ENCODE measurements at places on chromosomes 7 and 10.

DNA sequence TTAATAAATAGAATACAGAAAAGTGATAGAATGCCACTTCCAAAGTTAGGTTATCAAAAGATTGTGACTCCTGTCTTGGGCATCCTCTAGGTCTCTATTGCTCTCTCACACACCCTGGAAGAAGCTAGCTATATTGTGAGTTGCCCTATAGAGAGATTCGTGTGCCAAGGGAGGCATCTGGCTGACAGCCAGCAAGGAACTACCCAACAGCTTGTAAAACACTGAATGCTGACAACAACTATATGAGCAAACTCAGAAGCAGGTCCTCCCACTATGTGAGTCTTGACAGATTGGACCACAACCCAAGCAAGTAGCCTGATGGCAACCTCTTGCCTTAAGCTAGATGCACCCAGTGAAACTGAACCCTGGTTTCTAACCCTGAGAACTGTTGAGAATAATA, 55.7 kb upstream of the CDK14 start:
- no peak for DNase-seq

DNA sequence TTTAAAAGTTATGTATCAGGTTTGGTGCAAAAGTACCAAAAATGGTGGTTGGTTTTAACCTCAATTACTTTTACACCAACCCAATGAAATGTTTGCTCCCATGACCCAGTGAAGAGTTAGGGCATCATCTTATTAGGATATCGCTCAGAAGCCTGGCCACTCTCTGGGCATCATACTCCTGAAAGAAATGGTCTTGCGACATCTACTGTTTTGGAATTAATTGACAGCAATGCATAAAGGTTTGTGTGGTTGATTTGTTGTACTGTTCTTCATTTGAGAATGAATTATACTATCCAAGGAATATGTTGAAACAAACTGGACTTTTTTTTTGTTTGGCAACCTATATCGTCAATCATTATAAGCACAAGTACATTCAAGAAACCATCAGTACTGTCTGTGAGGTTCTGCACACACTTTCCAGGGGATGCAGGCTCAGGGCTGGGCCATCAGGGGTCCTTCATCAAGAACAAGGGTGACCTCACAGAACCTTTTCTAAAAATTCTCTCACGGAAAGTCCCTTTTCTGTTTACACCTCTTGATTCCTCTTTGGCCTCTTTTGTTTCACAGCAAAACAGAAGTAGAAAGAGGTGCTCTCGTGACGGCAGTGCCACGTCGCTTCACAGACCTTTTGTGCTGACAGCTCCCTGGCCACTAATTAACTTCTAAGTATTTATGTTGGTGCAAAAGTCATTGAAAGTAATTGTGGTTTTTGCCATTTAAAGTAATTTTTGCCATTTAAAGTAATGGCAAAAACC, 117.2 kb upstream of the KLF6 start:
- peak; percentile 33 for DNase-seq

- no peak for DNase-seq
These were observed 7.4 kb upstream of the EEPD1 start for GRCh38 chr7:36145686-36146085.

GRCh38 chr7:151818674-151819519, 58.0 kb downstream of the PRKAG2 start:
- no peak for DNase-seq

GRCh38 chr7:155710031-155710430, 65.6 kb downstream of the RBM33 start:
- DNase-seq: no peak

DNA sequence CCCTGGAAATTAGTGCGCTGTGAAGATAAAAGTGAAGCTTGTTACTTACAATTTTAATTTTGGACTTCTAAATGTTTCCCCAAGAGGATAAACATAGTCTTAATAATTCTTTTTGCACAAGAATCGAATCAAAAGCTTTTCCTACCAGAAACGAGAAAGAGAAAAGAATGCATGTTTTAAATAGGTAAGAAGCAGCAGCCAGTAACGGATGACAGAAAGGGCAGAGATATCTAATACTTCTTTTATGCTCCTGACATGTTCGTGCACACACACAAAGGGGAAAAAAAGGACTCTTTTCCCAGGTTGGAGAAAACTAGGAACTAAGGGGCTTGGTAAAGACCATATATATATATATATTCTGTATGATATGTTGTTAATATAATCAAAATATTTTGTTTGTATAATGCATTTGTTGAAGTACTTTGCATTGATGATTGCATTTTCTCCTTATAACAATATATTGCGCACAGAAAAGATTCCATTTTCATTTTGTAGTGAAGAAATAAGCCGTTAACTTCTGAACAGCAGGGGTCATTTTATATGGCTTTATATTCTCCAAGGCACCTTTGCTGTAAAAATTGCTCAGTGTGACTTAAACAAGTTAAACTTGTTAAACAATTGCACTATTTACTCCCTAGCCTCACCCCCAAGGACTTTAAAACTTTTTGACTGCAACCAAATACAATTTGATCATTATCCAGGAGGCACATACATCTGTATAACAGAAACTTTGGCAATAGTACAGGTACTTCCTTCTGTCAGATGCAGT, 2.2 kb downstream of the PRKAR2B start:
- DNase-seq: no peak

DNA sequence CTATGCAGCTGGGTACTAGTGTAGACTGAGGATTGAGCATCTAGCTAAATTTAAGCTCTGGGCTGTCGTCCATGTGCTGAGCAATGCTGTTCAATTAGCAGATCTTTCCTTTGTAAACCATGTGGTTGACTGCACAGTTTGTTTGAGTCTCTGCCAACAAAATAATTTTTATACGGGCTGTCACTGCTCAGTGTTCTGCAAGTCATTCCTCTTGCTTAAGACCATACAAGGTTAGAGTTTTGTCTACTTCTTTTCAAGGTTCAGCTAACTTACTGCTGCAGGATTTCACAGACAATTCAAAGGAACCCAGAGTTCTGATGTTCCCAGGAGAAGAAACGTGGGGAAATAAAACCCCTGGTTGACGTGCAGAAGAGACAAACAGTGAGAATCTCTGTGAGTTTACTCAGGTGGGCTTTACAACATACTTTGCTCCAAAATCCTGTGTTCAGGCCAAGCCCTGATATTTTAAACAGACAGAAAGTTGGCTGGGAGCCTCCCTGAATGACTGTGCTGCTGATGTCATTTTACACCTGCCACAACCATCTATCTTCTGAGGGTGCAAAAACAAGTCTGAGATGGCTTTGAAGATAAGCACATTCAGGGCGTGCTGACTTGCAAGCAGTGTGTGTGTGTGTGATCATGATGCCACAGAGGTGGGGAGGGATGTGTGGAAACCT, 177.1 kb upstream of the SVIL start:
- peak; percentile 92 for DNase-seq

GRCh38 chr7:96173781-96174180, 148.1 kb downstream of the SLC25A13 start:
- no peak for DNase-seq

DNA sequence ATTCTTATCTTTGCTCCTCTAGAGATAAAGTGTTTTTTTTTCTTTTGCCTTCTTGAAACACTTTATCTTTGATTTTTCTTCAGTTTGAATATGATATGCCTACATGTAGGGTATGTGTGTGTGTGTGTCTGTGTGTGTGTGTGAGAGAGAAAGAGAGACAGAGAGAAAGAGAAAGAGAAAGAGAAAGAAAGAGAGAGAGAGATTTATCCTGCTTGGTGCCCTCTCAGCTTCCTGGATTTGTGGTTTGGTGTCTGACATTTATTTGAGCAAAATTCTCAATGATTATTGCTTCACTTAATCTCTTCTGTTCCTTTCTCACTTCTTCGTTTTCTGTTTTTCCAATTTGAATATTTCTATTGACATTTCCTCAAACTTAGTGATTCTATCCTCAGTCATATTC, 60.3 kb downstream of the RAB18 start:
- DNase-seq: no peak

GRCh38 chr10:26437637-26438461, at the start of gene APBB1IP:
Gene APBB1IP, plus strand, starts transcription at chr10:26438341. Its CDS starts 53,986 bp downstream, at chr10:26492327.
- peak; percentile 69 for DNase-seq

- peak; percentile 64 for DNase-seq
These were observed 177.9 kb downstream of the RPS24 start for GRCh38 chr10:78211561-78212051.

GRCh38 chr7:7969306-7970236, 975 bp downstream of the GLCCI1 start:
- DNase-seq: peak; percentile 67

DNA sequence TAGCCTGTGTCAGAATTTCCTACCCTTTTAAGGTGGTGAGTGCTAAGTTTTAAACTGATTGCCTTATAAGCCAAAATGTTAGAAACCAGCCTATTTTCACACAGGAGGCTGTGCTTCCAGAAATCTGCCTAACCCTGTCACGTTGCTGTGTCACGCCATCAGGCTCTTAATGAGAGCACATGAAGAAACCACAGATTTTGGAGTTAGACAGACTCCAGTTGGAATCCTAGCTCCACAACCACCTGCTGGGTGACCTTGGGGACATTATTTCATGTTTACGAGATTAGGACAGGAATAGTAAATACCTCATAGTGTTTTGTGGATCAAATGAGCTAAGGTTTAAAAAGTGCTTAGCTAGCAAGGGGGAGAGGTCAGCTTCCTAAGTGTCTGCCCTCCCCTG, 321.8 kb downstream of the DPP6 start:
- DNase-seq: no peak

- peak; percentile 24 for DNase-seq
These were observed 270.2 kb downstream of the FRMD4A start for GRCh38 chr10:14060320-14061070.

GRCh38 chr10:79132681-79133381, 64.1 kb downstream of the ZMIZ1 start:
- no peak for DNase-seq

- no peak for DNase-seq
These were observed 185.0 kb downstream of the TCF7L2 start for GRCh38 chr10:113135025-113135424.

DNA sequence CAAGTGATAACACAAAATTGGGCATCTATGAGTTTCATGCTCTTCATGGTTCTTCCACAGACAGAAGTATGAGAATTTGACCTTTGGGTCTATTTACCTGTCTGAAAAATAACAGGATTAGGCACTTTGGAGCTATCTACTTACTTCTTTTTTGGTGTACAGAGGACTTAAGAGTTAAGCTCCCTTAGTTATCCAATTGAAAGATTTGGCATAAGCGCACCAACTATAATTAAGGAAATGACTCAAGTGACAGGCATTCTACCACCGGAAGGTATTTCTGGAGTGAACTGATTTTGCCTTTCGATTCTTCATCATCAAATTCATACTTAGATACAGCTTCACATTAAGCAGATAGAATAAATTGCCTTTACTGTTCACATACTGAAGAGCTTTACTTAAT, 43.9 kb downstream of the IFIT5 start:
- DNase-seq: peak; percentile 81

DNA sequence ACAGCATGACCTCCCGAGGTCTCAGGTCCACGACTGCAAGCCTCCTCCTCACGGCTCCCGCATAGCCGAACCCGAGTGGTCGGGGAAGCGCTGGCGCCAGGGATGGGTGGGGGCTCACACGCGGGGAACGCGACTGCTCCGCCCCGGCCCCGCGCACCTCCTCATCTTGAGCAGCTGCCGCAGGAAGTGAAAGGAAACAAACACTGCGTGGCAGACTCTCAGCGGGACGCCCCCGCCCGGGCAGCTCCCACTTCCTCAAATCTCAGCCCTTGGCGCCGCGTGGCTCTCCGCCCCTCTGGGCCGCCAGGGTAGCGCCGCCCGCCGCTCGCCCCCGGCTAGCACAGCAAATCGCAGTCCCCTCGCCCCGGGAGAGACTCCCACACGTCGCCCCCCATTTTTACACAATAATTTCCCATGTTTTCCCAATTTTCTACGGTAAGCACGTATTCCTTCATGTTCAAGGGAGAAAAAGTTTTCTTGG, at the start of gene TMEM243:
Gene TMEM243 (minus strand): TSS at position 188 of the 481 bp plus-strand sequence. CDS start 229 bp downstream, outside the sequence.
- DNase-seq: peak; percentile 71

All from cardiac muscle cell (in vitro differentiated cells and primary cell).